ENCODE measurements at places on chromosomes 7 and 10.
A peak's percentile ranks its signal among the peaks of the same experiment; 100 is the strongest.

- DNase-seq, result no peak
Measured at GRCh38 chr10:102491136-102491535, 11.4 kb downstream of the ACTR1A start.

- no peak for DNase-seq
Measured at GRCh38 chr10:1375346-1376170, 319.4 kb downstream of the WDR37 start.

GRCh38 chr10:109946680-109947079, 23.4 kb upstream of the XPNPEP1 start:
- no peak for DNase-seq

- DNase-seq, result peak; percentile 24
Measured at GRCh38 chr7:14687777-14688176, 214.8 kb downstream of the DGKB start.

DNA sequence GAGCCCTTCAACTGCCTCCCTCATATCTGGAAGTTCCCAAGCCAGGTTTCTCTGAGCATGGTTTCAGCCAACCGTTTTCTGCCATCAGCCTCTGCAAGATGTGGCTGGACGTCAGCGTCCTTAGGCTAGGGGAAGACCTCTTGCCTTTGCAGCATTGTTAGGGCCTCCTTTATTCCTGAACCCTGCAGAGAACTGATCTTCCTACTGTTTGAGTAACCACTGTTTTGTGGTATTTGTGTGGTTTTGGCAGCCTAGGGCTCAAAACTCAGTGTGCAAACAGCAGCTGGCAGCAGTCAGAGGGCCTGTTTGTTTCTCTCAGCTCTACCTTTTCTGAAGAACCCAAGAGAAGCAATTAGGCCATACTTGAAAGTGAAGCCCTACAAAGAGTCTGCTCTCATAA, 83.4 kb upstream of the SEMA3E start:
- DNase-seq, result no peak

- DNase-seq, result no peak
Measured at GRCh38 chr7:139580435-139580834, 57.0 kb downstream of the CLEC2L start.

GRCh38 chr7:27204851-27205322, 5.0 kb upstream of the HOXA13 start:
- DNase-seq, result no peak

DNA sequence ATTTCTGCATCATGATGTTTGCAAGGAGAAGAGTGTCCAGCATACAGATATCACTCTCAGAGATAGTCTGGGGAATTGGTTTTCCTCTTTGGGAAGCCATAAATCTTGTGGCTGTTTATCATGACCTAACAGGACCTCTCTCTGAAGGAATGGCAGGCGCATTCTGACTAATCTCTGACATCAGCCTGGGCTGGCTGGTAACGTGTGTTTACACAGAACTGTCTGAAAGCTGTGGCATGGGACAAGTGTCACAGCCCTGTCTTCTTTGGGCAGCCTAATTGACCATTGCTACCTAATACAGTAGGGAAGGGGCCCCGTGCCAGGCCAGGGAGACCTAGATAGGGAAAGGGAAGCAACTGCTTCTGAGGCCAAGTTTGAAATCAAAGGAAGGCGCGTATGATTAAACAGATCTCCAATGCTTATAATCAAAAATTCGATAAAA, 73.9 kb upstream of the CABCOCO1 start:
- no peak for DNase-seq

GRCh38 chr7:54980521-54980920, 38.3 kb upstream of the EGFR start:
- DNase-seq, result no peak

DNA sequence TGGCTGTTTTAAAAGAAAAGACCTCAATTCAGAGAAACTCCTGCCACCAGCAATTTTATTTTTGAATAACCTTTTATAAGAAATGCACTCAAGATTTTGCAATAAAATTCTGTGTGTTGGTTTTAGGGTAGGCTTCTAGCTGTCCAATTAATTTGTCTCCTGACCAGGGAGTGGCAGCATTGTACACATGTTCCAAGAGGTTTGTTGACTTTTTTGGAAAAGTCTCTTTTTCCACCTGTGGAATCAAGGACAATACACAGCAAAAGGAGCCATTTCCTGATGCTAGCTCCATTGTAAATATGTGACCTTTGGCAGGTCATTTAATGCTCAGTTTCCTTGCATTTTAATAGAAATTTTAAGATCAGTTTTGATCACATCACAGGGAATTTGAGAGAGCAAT, 1.8 kb downstream of the GIMAP5 start:
- DNase-seq, result no peak

GRCh38 chr7:148192491-148192890, 398.1 kb upstream of the C7orf33 start:
- DNase-seq, result no peak

DNA sequence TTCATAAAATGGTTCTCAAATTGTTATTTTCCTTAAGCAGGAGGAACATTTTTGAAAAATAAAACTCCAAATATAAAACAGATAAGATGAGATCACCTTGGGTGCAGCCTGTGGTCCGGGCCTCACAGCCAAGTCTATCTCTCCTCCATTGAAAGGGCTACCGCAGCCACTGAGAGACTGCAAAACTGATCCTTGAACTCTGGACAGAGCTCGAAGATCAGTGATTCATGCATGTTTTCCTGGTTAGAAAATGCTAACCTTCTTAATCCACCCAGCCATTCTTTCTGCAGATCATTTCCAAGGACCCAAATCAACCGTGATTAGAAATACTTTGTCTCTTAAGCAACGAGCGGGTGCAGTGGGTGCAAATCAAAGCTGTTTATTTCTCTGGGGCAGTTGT, 378.8 kb downstream of the PLXDC2 start:
- DNase-seq, result no peak

DNA sequence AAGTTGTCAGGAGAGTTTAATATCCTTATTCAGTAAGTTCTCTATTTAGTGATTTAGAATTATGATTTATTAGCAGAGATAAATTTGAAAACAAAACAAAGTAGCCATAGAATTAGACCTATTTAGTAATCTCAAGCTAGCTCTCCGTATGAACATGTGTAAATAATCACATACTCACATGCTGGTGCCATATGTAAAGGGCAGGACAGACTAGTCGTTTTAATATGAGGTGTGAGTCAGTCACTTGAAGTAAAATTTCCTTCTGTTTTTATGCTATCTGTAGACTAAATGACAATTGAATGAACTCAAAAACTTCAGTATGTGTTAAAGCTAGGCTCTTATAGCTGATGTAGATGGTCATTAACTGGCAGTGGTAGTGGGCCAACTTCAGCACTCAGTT, 67.1 kb downstream of the WAC start:
- no peak for DNase-seq

DNA sequence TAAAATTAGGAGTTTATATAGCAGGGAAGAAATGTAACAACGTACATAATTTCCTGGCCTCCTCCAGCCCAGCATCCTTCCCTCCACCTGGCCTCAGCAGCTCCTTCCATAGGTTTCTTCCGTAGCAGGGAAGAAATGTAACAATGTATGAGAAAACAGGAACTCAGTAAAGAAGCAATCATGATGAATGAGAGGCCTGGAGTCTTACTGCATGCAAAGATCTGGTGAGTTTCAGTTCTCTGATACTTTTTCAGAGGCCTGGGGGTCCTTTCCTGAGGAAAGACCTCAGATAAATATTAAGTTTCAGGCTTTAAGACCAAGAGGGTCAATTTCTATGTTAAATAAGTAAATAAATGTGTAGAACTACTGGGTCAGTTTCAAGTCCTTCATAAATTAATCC, 155.7 kb upstream of the C7orf33 start:
- no peak for DNase-seq

- no peak for DNase-seq
Measured at GRCh38 chr10:47027108-47027783, 116.0 kb downstream of the PTPN20 start.

- DNase-seq, result peak; percentile 7
Measured at GRCh38 chr7:1794888-1795542, 124.9 kb downstream of the ELFN1 start.

DNA sequence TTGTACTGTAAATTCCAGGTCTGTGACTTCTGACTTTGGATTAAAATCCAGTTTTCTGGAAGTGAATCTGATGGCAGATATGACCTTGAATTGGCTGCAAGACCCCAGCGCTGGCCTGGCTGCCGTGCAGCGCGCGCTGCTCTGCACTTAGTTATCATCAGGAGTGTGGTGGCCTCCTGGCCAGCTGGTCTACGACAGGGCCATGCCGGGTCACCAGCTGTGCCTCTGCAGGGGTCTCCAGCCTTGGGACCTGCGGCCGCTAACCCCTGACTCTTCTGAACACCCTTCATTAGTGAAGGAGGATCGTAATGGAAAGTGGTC, 190.7 kb upstream of the SH2B2 start:
- no peak for DNase-seq

- no peak for DNase-seq
Measured at GRCh38 chr10:59397961-59398360, 35.6 kb upstream of the FAM13C start.

DNA sequence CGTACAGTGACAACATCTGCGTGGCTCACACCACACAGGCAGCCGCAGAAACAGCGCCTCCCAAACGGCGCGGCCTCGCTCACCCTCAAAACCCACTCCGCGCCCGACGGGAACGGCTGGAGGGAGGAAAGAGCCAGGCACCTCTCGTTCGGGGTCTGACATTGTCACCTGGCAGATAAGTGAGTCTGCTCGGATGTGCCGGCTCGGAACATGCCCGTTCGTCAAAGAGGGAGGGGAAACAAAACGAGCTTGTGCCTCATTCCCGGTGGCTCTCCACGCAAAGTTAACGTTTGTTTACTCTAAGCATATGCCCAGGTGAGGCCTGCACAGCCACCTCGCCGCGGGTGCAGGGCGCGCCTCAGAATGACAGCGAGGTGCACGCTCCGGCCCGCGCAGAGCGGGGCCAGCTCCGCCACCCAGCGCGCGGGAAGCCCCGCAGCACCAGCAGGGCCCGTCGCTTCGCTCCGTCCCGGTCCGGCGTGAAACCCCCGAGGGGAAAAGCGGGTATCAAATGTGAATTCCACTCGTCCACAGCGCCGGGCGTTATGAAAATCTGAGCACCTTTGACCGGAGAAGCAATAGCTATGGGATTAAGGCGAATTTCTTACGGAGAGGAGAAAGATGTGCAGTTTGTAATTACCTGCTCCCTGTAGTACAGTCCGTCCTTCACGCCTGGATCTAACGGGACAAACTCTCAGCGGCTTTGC, 13.1 kb downstream of the CNPY1 start:
- no peak for DNase-seq

- no peak for DNase-seq
Measured at GRCh38 chr7:26368542-26368941, 76.9 kb downstream of the SNX10 start.

DNA sequence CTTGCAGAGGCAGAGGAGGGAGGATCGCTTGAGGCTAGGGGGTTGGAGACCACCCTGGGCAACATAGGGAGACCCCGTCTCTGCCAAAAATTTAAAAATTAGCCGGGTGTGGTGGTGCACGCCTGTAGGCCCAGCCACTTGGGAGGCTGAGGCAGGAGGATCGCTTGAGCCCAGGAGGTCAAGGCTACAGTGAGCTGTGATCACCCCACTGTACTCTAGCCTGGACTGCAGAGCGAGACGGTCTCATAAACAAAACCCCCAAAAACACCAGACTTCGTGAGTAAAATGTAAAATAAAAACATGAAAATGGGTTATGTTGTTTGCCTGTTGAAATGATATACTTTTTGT, 699 bp downstream of the LHPP start:
- no peak for DNase-seq

GRCh38 chr7:39754326-39755120, 131.2 kb downstream of the RALA start:
- DNase-seq, result no peak

DNA sequence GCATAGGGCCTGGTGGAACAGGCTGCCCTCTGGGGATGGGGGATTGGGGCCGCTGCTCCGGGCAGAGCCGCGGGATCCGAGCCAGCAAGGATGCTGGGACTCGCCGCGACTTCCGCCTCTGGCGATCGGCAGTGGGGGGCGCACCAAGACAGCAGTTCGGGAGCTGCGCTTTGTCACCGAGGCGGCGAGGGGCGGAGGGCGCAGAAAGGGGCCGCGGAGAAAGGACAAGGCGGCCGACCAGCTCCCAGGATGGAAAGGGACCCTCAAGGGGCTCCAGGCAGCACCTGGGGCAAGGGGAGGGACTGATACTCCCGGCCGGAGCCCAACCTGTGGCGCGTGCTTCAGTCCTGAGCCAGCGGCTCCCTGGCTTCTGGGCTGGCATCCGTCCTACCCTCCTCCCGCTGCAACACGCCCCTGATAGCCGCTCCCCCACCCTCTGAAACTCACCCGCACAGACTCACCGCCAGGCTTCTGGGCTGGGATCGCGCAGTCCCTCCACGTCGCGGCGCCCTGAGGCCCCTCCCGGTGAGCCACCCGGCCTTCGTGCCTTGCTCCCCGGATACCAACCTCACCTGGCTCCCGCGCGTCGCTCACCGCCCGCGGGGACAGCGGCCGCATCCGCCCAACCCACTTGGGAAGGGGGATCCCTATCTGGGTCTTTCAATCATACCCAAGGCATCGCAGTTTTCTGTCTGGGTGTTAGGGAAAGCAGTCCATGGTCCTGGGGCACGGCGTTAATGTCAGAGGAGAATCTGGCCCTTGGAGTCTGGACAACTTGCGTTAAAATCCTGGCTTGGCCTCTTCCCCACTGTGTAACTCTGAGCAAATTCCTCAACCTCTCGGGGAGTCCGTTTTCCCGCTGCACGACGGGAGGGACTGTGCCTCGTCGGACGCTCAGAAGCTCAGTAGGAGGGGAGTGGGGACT, 7.0 kb upstream of the EVX1 start:
- DNase-seq, result peak; percentile 81

DNA sequence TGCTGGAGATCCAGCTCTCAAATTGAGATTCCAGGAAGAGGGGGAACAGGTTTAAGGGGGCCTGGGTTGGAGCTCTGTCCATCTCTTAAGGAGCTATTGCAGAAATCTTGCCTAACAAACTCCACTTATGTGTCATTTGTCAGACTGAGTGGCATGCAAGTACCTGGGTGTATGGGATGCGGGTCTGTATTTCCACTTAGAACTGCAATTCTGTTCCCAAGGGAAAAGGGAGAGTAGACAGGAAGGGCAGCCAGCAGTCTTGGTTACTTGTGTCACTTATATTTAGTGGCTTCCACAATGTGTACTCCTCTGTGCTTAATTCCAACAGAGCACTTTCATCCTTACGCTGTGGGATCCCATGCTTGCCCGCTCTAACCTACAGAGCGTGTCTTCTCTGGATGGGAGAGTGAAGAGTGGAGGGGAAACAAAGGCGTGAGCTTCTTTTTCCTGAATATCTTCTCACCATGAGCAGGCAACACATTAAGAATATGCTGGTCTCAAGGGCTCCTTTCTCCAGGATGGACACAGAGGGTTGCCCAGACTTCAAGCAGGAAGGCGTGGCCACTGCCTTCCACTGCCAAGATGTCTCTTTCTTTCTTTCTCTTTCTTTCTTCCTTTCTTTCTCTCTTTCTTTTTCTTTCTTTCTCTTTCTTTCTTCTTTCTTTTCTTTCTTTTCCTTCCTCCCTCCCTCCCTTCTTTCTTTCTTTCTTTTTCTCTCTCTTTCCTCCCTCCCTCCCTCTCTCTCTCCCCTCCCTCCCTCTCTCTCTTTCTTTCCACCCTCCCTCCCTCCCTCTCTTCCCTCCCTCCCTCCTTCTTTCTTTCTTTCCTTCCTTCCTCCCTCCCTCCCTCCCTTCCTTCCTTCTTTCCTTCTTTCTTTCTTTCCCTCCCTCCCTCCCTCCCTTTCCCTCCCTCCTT, 153.8 kb upstream of the TNS3 start:
- no peak for DNase-seq

Measured in NCI-H2081 (cell line).